ENCODE measurements at places on chromosomes 7 and 10.
A peak's percentile ranks its signal among the peaks of the same experiment; 100 is the strongest.

DNA sequence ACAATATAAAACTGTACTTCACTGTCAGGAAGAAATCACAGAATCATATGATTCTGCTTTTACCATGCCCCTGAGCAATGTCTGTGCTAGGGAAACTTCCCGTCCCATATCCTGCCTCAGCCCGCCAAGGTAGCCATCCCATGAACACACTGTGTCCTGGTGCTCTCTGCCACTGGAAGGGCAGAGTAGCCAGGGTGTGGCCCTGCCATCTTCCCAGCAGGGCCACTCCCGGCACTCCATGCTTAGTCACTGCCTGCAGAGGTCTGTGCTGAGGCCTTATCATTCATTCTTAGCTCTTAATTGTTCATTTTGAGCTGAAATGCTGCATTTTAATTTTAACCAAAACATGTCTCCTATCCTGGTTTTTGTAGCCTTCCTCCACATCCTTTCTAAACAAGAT is 31.8 kb downstream of the AP3M1 start:
- DNase-seq = no peak

DNA sequence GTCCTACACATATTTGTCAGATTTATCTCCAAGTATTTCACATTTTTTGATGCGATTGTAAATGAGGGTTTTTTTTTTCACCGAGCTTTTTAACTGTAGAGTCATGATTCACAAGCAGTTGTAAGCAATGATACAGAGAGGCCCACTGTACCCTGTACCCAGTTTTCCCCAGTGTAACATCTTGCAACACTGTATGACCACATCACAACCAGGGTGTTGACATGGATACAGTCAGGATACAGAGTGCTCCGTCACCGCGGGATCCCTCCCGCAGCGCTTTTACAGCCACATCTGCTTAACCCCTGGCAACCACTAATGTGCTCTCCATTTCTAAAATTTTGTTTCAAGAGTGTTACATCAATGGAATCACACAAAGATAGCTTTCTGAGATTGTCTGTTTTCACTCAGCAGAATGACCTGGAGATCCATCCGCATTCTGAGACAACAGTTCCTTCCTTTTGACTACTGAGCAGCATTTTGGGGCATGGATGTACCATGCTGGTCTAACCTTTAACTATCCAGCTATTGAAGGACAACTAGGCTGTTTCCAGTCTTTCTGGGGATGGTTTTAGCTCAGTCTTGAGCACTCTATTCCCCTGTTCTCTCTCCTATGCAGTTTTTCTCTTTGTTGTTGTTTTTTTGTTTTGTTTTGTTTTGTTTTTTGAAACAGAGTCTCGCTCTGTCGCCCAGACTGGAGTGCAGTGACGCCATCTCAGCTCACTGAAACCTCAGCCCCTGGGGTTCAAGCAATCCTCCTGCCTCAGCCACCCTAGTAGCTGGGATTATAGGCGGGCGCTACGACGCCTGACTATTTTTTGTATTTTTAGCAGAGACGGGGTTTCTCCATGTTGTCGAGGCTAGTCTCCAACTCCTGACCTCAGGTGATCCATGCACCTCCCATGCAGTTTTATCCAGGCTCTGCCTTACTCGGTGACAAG is 25.9 kb downstream of the GPRIN2 start:
- DNase-seq = no peak

GRCh38 chr10:129372172-129372571 is 94.9 kb upstream of the MGMT start:
- DNase-seq = no peak

DNA sequence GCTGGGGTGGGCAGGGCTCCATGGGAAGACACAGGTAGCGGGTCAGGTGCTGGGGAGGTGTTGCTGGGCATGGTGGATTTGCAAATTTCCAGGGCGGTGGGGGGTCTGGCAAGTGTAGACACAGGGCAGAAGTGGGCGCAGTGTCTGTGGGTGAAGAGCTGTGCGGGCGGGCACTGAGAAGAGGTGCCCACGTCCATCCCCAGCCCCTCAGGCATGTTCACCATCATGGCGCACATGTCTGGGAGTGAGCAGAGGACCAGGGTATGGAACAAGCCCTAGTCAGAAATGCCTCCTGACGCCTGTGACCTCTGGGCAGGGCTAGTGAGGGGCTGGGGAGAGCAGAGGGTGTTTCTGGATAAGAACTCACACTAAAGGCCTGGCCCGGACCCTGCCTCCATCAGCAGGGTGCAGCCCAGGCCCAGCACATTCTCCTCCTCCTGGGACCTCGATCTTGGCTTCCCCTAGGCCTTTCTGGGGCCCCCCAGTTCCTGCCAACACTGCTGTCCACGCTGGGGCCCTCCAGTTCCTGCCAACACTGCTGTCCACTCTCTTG is 612.9 kb downstream of the PTPRN2 start:
- no peak for DNase-seq

DNA sequence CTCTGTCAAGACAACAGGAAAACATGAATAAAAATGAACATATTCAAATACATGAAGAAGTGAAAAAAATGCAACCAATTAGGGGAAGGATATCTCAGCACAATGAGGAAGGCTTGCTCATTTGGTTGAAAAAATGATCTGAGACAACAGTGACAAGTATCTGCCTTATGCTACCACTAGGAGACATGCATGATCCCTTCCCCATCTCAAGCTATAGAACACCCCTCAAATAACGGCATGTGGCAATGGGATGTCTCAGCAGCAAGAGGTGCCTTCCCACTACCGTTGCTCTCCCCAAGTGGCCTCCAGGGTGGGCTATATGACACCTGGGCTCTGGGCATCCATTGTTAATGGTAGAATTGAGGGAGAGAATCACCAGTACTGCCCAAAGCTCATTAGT is 98.1 kb upstream of the RSU1 start:
- no peak for DNase-seq

DNA sequence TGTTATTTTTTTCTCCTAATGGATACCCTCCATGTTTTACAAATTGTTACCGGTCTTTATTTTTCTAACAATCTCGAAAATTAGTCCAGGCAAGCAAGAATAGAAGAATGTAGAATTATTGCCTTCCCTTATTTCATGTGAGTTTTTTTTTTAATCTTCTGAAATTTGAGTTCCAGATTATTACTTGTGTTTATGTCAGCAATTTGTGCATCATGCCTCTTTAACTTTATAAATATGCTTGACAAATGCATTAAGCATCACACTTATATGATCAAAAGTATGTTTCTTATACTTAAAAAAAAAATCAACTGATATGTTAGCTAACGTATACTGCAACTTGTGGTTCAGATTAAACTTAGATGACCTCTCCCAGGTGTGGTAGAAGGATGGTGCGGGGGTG is 242.7 kb upstream of the VSTM2A start:
- no peak for DNase-seq

- no peak for DNase-seq
Observed at GRCh38 chr10:7102557-7103349, 308.1 kb downstream of the SFMBT2 start.

- no peak for DNase-seq
Observed at GRCh38 chr10:35004651-35005050, 85.5 kb downstream of the CUL2 start.

DNA sequence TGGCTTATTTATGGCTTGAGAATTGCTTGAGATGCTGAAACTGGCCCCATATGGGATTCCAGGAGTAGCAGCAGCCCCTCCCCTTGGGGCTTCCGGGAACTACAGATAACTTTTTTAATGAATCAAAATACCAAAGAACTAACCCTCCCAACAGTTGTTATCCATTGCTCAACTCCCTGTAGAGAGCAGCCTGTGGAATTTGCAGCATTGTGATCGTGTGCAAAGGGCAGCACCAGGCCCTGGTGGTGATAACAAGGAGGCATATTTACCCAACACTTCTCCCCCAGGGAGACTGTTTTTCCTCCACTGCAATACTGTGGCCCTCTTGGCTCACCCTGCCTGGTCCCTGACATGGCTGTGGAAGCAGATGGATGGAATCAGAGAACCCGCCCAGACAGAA is 196.2 kb downstream of the PLXNA4 start:
- no peak for DNase-seq

GRCh38 chr7:47600199-47601118 is 18.5 kb upstream of the TNS3 start:
- no peak for DNase-seq

GRCh38 chr10:126301701-126302475 is 86.4 kb downstream of the ADAM12 start:
- no peak for DNase-seq

DNA sequence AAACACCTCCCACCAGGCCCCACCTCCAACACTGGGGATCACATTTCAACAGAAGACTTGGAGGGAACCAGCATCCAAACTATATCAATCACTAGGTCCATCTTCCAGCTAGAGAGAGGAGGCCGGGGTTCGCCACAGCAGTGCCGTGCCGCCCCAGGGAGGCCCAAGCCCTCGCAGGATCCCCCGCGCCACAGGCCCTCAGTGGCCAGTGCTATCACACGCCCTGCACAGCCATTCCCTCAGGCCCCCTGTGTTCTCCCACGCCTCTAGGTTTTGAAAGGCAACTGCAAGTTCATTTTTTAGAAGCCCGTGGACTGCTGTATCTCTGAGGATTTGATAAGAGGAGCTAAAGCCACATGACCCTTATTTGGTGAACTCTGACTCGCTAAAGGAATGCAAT is 136.4 kb downstream of the OAT start:
- DNase-seq = no peak

DNA sequence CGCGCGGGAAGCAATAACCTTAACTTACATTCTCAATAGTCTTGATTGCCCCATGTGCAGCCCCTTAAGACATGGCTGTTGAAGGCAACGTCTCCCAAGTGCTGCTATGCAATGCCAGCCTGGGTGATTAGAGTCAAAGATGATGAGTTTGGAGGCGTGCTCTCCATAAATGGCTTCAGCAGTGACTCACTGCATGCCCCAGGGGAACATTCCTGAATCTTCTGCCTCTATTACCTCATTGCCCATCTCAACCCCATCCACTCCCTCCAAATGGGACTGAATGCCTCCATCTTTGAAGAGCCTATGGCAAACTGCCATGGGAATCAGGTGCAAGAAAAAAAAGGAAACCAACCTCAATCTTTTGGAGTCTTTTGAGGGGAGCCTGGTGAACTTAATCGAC is 282.8 kb downstream of the SNX10 start:
- no peak for DNase-seq

DNA sequence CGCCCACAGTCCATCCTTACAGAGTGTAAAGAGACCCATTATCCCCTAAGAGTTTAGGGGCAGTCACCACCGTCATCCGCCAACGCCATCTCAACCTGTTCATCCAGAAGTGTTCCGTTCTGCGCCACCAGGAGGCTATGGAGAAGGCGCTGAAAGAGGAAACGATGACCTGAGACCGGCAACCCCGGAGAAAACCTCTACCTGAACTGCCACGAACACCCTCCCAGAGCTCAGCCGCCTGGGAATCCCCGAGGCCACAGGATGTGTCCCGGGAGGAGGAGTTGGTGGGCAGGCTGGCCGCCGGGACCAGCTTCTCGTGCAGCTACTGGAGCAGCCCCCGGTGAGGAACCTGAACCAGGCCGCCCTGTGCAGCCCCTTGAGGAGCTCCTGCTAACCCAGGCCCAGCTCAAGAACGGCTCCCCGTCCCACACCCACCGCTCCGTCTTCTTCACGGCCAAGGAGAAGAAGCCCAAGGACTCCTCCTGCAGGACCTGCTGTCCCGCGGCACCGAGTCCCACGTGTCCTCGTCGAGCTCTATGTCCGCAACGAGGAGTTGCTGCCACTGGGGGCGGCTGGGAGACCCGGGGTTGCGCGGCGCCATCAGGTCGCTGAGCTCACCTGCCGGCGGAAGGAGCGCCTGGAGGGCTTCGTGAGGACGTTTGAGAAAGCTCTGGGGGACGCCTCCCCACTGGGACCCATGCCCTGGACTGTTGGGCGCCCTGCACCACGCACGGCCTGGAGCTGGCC is 21.1 kb upstream of the LANCL2 start:
- DNase-seq = no peak

DNA sequence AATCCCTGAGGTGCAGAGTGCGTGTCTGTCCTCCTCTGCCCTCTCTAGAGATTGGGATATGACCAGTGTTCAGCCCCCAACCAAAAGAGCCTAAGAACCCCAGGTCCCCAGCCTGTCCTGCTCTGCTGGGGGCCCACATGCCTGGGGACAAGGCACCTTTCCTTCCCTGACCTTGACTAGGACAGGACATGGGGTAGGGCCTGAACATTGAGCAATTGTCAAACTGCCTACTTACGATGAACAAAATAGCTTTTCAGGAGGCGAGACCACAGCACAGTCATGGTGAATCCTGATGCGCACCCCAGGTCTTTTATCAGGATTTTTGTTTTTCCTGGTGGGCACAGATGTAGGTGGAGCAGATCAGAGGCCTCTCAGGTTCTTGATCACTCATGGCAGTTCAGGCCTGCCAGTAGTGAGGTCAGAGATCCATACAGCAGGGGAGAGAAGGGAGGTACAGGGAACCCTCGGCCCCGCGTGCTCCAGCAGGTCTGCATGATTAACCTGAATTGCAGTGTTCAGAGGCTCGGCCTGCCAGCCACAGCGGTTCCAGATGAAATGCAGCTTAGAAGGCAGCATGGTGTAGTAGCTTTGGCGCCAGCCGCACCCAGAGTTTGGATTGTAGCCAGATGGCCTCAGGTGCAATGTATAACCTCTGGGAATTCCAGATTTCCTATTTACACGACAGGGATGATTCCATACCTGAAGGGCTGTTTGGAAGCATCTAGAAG is 191.3 kb downstream of the CUX1 start:
- DNase-seq = no peak

- DNase-seq = no peak
Observed at GRCh38 chr10:4541292-4541691, 284.7 kb upstream of the AKR1E2 start.

- no peak for DNase-seq
Observed at GRCh38 chr10:114033566-114033965, 10.1 kb upstream of the ADRB1 start.

- no peak for DNase-seq
Observed at GRCh38 chr10:71753091-71753959, 20.0 kb downstream of the VSIR start.

GRCh38 chr7:76515999-76516443 is 5.7 kb downstream of the UPK3B start:
- no peak for DNase-seq

- DNase-seq = peak; percentile 24
Observed at GRCh38 chr7:90595801-90596670, at the start of gene CDK14. CDK14 (plus strand) TSS chr7:90596321; CDS start chr7:90596628, 307 bp downstream.

DNA sequence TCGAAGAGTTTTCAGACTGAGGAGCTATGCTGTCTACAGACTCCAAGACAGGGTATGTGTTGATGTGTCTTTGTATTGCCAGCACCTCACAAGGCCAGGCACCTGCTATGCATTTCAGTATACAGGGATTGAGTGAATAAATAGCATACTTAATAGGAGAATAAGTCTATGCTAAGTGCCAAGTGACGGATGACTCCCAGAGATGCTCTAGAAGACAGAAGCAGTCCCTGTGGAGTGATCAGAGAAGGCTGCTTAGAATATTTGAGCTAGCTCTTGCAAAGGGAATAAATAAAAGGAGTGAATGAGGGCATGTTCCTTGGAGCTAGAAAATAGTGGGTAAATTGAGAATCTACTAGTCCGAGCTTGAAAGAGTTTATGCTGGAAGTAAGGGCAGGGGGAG is 346.4 kb downstream of the GATA3 start:
- DNase-seq = no peak

GRCh38 chr7:33250421-33250871 is 121.1 kb downstream of the BBS9 start:
- no peak for DNase-seq
